ENCODE measurements at places on chromosomes 3 and 15. TPM values are rescaled to one million over a fixed set of nuclear protein-coding genes. Genes with fewer than 3 reads are reported as not detected.

The B4GALT4 gene
- total RNA-seq = 17.0 TPM

The CCDC80 gene
- total RNA-seq = 114 TPM

The TAMM41 gene
- total RNA-seq = 12.3 TPM

The FAM43A gene
- 1.8 TPM for total RNA-seq

The FBXL2 gene
- total RNA-seq = 12.3 TPM

The TRIM42 gene
- total RNA-seq = not detected

The ARGFX gene
- not detected for total RNA-seq

The GALNT15 gene
- 10.4 TPM for total RNA-seq

The ROPN1B gene
- total RNA-seq = not detected

The IQCF5 gene
- total RNA-seq = not detected

The GXYLT2 gene
- 15.0 TPM for total RNA-seq

The GPD1L gene
- total RNA-seq = 7.7 TPM

The EOMES gene
- total RNA-seq = not detected

The CFAP100 gene
- not detected for total RNA-seq

The ROPN1 gene
- total RNA-seq = not detected

The CYP8B1 gene
- total RNA-seq = not detected

The STAC gene
- total RNA-seq = 4.3 TPM
